ENCODE measurements at places on chromosomes 5 and 9.

GRCh38 chr9:111728143-111728542 is 66.6 kb downstream of the SHOC1 start:
- DNase-seq: no peak

- DNase-seq: no peak
Observed at GRCh38 chr5:176884571-176884890, 14.6 kb downstream of the HK3 start.

GRCh38 chr9:76701441-76702039 is 62.7 kb upstream of the PCA3 start:
- DNase-seq: no peak

GRCh38 chr9:38318759-38319495 is 73.6 kb upstream of the ALDH1B1 start:
- DNase-seq: no peak

DNA sequence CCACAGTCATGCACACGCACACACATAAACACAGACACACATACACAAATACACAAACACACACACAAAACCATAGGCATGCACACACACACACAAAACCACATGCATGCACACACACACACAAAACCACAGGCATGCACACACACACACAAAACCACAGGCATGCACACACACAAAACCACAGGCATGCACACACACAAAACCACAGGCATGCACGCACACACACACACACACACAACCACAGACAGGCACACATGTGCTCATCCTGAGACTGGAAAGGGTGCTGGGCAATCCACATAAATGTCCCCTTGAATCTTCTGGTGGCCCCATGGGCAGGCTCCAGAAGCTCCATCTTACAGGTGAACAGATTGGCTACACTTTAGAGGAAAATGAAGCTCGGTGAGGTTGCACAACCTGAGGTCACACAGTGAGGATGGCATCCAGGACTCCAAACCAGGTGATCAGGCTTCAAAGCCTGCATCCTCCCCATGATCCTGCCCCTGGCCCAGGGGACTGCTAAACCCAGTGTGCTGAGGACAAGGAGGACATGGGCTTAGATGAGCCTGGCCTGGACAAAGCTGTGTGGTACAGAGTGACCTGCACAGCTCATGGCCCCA is 144.8 kb downstream of the GADD45G start:
- no peak for DNase-seq

- DNase-seq: no peak
Observed at GRCh38 chr9:34502471-34502870, 20.3 kb downstream of the ENHO start.

GRCh38 chr9:12640016-12640587 is 53.1 kb upstream of the TYRP1 start:
- DNase-seq: peak; percentile 20

DNA sequence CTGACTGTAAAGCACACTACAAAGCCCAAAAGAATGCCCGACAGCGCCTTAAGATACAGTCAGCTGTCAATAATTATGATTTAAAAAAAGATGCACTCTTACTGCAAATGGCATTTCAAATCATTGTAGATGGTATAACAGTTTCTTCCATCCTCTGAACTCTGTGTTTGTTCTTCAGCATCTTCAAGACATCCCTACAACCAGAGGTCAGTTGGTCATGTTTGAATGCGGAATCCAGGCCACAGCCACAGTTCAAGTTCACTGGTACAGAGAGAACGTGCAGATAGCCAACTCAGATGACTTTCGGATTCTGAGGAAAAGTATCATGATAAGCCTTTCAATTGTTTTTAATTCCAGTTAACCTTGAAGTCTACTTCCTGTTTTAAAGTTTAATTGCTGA is 8.7 kb upstream of the MYOT start:
- peak; percentile 77 for DNase-seq

GRCh38 chr5:160020266-160020770 is 11.4 kb downstream of the TTC1 start:
- DNase-seq: no peak

- no peak for DNase-seq
Observed at GRCh38 chr5:9314558-9314957, 231.3 kb downstream of the SEMA5A start.

- no peak for DNase-seq
Observed at GRCh38 chr9:104177003-104177611, 83.0 kb downstream of the SMC2 start.

DNA sequence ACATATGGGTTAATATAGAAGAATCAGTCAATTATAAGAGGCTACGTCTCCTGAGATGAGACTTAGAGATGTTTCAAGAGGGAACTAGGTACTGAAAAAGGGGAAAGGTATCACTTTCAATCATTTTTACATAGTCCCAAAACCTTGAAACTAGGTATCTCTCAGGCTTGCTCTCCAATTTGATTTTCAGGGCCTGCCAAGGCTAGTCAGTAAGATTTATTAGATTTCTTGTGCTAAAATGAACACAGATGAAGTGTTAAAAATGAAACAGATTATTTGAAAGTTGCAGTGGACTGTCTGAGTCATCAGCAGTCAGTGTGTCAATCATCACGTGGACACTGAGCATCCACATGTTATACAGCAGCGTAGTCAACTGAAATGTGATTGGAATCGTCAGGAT is 591.1 kb downstream of the DTWD2 start:
- DNase-seq: no peak

DNA sequence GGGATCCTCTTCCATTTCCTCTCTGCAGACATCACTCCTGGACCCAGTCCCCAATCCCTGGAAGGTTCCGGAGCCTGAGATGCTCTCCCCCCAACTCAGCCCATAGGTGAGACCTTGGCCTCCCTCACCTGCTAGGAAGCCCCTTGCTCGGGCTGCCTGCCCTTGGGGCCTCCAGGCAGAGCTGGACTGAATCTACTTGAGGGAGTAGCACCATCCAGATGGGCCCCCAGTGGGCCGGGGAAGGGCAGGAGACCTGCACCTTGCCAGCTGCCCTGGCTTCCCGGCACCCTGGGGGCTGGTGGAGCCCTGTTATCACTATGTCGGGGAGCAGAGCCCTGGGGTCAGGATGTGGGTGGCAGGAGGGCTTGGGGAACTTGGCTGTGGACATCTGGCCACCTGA is 26.9 kb upstream of the TMEM250 start:
- no peak for DNase-seq

- peak; percentile 82 for DNase-seq
Observed at GRCh38 chr5:118791926-118792734, 196.2 kb downstream of the DTWD2 start.

GRCh38 chr5:134561871-134562296 is 36.4 kb downstream of the JADE2 start:
- DNase-seq: no peak

DNA sequence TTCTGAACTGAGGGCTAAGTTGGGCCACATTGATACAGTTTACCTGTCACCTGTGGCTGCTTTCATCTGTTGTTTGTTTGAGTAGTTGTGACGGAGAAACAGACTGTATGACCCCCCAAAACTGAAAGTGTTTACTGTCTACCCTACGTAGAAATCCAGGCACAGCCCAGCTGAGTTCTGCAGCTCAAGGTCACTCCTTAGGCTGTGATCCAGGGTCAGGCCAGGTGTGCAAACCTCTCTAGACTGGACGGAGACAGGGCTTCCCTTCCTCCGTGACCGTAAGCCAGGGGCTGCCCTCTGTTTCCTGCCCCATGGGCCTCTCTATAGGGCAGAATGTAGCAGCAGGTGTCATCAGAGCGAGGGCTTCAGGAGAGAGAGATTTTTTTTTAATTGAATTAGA is 207.9 kb upstream of the OTULINL start:
- no peak for DNase-seq

DNA sequence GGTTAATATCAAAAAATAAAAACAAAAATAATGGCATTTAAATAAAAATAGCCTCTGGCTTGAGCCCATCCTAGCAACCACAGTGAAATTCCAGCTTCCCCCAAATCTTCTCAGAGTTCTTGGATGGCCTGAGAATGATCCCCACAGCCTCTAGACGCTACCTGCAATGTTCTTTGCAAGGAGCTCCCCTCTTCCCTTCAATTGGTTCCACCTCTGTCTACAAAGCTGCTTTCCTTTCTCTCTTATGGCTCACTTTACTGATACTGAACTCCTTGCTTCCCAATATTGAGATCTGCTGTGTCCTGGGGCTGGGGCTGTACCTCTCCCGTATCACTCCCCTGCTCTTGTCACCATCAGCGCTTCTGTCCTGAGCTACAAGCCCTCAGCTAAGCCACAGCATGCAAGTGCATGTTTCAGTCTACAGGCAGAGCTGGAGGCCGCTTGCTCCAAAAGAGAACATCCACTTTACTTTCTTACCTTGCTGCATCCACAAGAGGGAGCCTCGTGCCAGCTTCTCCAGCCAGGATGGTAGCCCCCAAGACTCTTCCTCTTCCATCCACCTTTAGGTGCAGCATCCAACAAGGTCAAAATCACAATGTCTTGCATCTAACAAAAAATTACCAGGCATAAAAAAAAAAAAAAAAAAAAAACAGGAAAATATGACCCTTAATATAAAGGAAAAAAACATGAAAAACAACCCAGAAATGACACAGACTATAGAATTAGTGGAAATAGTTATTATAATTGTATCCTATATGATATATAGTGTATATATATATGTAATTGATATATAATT is 57.4 kb upstream of the PRSS3 start:
- no peak for DNase-seq

- no peak for DNase-seq
Observed at GRCh38 chr9:135968601-135969000, 7.4 kb upstream of the UBAC1 start.

- DNase-seq: no peak
Observed at GRCh38 chr5:113897748-113898147, 384.3 kb downstream of the YTHDC2 start.

- DNase-seq: no peak
Observed at GRCh38 chr9:93549611-93550010, 26.8 kb upstream of the PHF2 start.

GRCh38 chr9:119736491-119737454 is 367.5 kb upstream of the BRINP1 start:
- no peak for DNase-seq

- DNase-seq: no peak
Observed at GRCh38 chr5:8098081-8098480, 229.1 kb downstream of the MTRR start.

DNA sequence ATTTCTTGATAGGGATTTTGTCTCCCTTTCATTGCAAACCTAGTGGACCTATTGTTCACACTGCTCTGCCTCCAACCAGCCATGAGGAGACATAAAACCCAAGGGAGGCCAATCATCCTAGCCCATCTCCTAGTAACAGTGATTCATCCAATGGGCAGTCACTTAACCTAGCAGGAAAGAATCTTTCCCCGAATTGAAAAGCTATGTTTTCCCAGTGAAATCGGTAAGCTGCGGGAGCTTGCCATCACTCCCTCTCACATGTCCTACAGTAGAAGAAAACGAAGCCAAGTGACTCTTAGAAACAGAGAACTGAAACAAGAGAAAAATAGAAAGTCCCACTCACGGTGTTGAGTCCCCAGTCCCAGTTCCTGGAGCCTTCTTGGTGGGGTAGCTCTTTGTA is 123.3 kb downstream of the SUSD1 start:
- DNase-seq: no peak

GRCh38 chr5:112614986-112615385 is 122.7 kb upstream of the APC start:
- DNase-seq: no peak

DNA sequence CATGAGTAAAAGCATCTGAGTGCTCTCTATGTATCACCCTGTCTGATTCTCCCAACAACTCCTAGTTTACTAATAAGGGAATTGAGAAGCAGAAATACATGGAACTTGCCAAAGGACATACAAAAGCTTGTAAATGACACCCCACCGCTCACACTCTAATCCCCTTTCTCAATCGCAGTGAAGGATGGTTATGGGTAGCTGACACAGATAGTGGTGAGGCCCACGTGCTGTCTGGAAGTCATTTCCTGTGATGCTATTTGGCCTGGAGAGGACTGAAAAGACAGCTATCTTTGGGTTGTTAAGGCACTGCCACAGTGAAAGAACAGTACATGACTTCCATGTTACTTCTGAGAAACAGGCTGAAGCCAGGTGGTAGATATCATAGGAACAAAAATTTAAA is 117.0 kb downstream of the GLIS3 start:
- no peak for DNase-seq

DNA sequence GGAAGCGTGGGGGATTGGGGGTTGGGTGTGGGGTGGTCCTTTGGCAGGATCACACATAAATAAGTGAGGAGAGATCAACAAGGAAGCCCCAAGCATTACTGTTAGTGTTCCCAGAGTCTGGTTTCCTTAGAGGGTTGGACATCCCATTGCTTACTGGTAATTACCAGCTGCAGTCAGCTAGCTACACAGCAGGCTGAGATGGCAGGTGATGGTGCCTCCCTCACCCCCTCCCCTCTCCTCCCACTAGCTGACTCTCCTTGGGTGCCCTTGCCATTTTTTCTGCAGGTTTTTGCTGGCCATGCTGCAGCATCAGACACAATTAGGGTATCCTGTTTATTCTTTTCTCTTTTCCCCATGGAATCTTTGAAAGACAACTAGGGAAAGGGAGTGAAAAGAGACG is 107.5 kb upstream of the TLR4 start:
- DNase-seq: no peak

GRCh38 chr9:127712371-127712770 is 3.1 kb downstream of the PTRH1 start:
- DNase-seq: no peak

- no peak for DNase-seq
Observed at GRCh38 chr5:54332720-54333119, 22.3 kb upstream of the ARL15 start.

- no peak for DNase-seq
Observed at GRCh38 chr5:38442247-38442573, 114.2 kb downstream of the LIFR start.

- DNase-seq: no peak
Observed at GRCh38 chr5:88872971-88873370, 10.0 kb downstream of the MEF2C start.

DNA sequence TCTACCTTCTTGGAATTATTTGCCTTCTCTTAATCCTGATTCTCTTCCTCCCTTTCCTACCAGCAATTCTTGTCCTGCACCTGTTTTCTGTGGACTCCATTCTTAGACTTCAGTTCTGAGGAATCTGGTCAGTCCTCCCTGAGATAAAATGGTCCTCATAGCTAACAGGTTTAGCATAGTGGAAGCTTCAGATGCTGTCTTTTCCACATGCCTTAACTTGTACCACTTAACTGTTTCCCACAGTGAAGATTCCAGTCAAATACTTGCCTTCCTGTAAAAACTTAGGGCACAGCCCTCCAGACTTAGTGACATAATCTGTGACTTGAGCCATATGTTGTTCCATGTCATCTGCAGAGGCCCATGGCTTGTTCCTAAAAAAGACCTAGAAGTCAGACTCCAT is 261.3 kb downstream of the CWC27 start:
- no peak for DNase-seq

DNA sequence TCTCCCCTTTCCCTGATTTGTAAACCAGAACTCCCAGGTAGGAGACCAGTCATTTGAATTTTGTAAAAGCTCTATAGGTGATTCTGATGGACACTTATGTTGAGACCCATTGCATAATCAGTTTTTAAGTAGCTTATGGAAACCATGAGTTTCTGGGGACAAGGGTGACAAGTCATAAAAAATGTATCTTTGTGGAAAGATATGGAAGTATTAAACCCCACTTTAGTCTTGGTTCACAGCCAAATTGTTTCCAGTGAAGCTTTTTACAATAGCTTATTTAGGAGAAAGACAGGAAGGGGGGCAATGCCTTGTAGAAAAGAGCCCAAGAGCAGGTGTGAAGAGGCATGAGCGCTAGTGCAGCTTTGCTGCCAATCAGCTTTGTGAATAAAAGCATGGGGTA is 453 bp upstream of the CCL28 start:
- no peak for DNase-seq

All from globus pallidus (tissue), 1 donor.